ENCODE measurements at places on chromosomes 1 and 21.
A peak's percentile ranks its signal among the peaks of the same experiment; 100 is the strongest.

DNA sequence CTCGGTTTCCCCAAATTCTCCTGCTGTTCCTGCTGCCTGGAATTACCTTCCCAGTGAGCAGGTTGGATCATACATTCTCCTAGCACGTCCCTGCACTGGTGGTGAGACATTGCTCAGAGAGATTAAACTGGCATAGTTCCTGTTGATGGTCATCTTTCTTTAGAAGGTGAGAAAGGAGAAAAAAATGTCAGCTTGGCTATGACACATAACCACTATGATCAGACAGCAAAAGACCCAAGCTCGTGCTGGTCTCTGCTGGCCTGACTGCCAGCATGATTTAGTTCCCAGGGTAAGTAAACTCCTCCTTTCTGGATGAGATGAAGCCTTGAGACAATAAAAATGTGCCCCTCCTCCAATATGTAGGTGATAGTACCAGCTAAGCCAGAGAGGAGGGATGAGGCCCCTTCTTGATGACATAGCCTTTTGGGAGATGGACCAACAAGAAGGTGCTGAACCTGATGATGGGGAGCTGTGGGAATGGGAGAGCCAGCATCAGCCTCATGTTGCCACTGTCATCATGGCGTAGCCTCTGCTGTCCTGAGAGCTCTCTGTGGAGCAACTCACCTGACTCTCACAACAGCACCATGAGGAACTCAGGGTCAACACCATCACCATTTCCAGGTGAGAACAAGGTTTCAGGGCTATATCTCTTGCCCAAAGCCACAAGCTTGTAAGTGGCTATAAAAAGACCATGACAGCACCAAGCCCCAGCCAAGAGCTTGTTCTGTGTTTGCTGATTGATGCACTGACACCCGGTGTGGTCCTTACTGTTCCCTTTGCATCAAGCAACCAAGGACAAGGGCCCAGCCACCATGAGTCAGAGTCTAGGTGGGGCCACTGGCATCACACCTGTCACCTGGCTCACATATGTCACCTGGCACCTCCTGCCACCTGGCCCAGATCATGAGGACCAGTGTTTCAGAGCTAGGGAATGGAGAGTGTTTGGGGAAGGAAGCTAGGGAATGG is 200.0 kb downstream of the MATN1 start:
- DNase-seq = no peak

DNA sequence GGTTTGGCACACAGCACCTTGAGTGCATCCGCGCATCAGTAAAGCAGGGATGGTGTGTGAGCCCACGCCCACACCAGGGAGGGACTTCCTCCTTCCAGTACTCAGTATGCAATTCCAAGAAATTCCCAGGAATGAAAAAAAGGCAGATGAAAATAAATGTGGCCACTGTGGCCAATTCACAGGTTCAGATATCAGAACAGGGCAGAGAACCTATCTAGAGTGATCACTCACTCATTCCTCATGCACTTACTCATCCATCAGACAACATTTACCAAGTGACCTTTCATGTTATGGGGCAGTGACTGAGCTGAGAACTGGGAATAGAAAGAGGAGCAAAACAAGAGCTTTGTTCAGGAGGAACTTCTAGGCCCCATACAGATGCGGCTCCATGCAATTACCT is 113.7 kb downstream of the ZSCAN20 start:
- DNase-seq = no peak

DNA sequence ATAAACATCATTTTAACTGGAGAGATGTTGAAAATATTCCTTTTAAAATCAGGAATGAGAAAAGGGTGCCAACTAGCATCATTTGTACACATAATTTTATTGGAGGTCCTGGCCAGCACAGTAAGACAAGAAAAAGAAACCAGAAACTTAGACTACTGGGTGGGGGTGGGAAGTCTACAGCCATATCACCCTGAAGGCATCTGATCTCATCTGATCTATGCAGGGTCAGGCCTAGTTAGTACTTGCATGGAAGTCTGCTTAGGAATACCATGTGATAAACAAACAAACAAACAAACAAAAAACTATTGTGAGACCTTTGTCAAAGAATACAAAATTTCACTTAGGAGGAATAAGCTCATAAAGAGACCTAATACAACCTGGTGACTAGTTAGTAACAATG is 54.2 kb downstream of the EIF2B3 start:
- DNase-seq = no peak

- no peak for DNase-seq
Observed at GRCh38 chr1:244802041-244802440, 33.4 kb upstream of the COX20 start.

GRCh38 chr1:87292684-87293493 is 35.8 kb upstream of the LMO4 start:
- DNase-seq = peak; percentile 48

DNA sequence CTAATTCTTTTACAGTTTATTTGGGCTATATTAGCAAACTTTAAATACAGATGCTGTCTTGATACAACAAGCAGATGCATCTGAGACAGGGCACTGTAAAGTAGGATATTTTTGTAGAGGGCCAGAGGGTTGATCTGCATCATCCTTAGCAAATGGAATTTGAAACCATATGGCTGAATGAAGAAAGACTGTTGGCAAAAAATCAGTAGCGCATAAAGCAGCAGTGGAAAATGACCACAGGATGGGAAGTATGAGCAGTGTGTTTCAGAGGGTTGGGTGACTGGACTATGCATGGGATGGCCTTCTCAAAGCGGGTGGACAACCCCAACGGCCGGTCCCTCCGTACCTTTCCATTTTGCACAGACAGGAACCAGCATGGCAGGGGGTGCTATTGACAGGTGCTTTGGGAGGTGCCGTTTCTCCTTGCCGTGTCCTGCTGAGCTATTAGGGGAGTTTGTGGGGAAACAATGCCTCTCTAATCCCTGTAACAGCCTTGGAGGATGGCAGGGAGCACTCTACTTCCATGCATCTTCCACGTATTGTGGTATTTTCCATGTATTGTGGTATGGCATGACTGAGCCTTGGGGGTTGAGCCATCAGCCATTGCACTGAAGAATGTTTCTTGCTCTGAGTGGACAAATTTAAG is 5.9 kb downstream of the LRRC8B start:
- DNase-seq = no peak

DNA sequence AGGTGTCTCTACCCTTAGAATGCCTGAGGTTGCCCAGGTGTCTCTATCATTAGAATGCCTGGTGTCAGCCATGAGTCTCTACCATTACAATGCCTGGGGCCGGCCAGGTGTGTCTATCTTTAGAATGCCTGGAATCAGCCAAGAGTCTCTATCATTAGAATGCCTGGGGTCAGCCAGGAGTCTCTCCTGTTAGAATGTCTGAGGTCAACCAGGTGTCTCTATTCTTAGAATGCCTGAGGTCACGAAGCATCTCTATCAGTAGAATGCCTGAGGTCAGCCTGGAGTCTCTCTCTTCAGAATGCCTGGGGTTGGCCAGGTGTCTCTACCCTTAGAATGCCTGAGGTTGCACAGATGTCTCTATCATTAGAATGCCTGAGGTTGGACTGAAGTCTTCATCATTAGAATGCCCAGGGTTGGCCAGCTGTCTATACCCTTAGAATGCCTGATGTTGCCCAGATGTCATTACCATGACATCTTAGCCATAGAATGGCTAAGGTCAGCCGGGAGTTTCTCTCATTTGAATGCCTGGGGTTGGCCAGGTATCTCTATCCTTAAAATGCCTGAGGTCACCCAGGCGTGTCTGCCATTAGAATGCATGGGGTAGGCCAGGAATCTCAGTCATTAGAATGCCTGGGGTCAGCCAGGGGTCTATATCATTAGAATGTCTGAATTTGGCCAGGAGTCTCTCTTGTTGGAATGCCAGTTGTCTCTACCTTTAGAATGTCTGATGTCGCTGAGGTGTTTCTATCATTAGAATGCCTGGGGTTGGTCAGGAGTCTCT is 44.0 kb downstream of the RNF187 start:
- no peak for DNase-seq
